ENCODE measurements at places on chromosomes 3 and 15.
A peak's percentile ranks its signal among the peaks of the same experiment; 100 is the strongest.

DNA sequence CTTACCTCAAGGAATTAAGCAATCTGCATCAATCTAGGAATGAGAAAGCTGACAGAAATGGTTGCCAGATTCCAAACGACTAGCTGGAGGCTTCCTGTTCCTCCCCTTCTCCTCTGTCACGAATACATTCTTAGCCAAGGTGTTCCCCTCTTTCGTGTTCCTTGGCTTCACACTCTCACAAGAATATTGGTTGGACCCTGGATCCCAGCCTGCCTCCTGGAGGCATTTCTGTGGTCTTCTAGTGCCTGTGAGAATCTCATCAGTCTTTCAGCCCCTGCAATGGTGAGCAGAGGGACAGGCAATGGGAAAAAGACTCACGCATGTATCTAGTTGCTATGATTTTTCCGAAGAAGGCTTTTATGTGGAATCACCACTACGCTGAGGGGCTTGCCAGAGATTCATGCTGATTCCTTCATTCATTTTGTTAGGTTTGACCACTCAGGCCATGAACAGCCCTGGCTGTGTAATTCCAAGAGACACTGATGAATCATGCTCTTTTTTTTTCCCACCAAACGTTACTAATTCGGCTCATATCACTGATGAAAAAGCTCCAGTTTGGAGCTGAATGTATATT is 1.6 kb upstream of the P3H2 start:
- DNase-seq, result peak; percentile 65

- DNase-seq, result no peak
Observed at GRCh38 chr3:116084999-116085791, 360.1 kb downstream of the LSAMP start.

DNA sequence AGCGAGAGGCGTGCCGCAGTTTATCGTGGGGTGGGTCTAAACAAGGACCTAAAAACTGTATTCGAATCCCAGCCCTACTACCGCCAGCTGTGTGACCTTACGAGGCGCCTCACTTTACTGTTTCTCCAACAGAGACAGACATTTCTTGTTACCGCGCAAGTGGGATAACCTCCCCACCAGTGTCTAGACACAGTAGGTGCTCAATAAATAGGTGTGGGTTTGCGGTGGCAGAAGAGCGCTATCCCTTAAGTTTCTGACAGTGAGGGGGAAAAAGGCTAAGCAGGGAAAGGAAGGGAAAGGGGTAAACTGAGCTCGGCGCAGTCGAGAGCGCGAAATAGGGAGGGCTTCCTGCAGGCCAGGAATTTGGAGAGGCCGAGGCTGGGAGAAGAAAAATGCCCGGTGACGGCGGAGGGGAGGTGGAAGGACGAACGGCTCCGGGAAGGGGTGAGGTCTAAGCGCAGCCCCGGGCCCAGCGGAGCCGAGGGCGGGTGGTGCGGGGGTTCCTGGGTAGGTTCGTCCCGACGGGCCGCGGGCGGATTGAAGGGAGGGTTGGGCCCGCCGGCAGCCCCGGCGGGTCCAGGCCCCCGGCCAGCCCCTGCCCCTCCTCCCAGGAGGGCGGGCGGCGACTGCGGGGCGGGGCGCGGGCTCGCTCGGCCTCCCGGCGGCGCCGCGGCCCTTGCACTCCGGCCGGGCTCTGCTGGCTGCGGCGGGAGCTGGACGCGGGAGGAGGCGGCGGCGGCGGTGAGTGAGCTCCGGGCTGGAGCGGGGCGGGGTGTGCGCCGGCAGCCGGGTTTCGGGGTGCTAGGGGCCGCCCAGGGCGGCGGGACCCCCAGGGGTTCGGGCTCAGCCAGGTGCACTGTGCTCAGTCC is at the start of gene CGNL1:
Gene CGNL1 (plus strand): TSS at position 679 of the 869 bp plus-strand sequence. CDS start 61,495 bp downstream, outside the sequence.
- DNase-seq, result peak; percentile 52

GRCh38 chr3:58411851-58412830 is 21.5 kb downstream of the PDHB start:
- no peak for DNase-seq

DNA sequence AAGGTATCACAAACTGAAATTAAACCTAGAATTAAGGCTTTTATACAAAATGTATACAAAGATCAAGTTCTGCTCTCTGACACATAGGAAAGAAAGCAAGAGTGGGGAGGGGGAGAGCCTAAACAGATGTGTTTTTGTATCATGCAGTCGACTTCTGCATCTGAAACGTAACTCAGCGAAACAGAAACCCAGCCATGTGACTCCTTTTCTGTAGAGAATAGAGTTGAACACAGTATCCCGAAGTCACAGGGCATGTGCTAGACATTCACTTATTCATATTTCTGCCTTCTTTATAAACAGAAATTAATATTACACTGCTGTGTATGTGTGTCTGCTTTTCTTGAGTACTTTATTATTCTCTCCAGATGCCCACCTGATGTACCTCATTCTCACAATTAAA is 121.0 kb downstream of the PDZRN3 start:
- peak; percentile 26 for DNase-seq

DNA sequence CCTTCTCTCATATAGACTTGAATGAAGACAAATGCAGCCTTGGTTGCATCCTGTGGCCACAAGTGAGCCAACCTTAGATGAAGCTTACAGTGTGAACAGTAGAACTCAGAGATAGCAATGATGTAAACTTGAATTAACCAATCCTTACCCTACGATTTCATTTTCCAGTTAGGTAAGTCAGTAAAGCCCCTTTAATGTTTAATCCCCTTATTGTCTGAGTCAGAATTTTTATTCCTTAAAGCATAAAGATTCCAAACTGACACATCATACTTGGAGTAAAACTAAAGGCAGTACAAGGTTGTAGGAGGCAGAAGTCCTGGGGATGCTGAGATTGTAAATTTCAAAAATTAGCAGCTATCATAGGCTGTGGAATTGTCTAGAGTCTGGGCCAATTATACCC is 507.8 kb upstream of the DPH6 start:
- DNase-seq, result peak; percentile 9

DNA sequence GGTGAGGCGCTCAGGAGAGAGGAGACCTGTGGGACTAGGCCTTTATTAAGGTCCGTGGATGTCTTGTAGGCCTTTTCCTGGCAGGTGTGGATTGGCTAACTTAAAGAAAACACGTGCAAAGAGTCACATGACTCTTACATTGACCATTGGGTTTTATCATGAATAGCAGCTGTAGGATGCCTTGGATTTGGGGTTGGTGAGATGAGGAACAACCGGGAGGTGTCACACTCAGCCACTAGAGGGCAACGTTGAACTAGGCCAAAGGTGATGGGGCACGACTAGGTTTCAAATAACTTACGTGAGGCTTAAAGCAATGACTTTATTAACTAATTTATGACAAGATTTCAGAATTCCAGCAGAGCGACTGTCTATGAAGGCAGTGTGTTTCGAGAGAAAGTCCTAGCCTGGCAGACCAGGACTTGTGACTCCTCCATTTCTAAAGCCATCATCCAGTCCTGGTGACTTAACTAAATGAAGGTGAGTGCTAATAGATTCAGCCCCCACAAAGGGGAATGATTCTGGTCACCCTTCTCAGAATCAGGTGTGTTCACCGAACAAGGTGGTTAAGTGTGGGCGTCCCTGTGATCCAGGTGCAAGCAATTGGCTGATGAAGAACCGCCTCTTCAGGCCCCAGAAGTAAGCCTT is 345.6 kb downstream of the MCTP2 start:
- peak; percentile 3 for DNase-seq

DNA sequence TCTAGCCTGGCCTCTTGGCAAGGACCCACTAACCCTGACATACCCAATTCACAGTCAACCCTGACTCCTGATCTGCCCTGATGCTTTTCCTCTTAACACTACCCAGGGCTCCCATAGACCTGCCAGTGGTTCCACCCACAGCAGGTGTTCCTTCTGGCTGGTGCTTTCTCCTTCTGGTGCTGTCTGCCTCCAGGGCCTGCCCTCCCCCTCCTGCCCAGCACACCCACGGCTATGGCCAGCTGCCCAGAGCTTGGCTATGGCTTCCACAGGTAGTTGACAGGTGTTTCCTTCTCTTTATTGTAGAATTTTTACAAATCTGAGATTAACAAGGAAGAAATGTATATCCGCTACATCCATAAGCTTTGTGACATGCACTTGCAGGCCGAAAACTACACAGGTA is 46.5 kb upstream of the MANF start:
- DNase-seq, result no peak
